Vagina (tissue), 2 donors: ENCODE measurements at places on chromosomes 1 and 21. TPM values are rescaled to one million over a fixed set of nuclear protein-coding genes. Genes with fewer than 3 reads are reported as not detected.
A peak's percentile ranks its signal among the peaks of the same experiment; 100 is the strongest.

DNA sequence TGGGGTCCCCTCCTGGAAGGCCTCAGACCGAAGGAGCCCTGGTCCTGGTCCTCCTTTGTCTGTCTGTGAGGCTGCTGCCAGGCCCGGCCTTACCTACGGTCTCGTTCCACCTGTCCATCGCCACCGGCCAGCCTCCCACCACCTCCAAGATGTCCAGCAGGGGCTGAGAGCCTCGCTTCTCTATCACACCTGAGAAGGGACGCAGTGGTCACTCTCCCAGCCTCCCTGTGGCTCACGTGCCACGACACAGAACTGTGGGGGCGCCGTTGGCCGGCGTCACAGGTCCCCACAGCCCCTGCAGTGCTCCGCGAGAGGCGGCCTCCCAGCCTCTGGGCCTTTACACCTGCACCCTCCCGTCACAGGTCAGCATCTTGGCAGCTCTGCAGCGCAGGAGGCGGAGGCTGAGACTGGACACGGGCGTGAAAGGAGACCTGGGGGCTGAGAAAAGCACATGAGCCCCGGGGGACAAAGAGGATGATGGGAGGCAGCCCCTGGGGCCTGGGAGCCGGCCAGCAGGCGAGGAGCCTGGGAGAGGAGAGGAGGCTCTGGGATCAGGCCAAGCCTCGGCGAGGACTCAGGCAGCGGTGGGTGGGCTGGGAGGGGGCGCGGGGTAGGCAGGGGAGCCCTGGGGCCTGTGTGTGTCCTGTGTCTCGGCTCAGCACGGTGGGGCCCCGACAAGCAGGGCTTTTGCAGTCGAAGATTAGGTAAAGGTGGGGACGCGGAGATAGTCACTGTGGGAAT is 20.5 kb downstream of the PRXL2B start:
- no peak overlapping the region for H3K4me3 ChIP-seq
- no peaks in the 10 kb centered on the region for H3K36me3 ChIP-seq
- no peak for DNase-seq
- peaks cover 4% of the 10 kb centered on the region for H3K4me1 ChIP-seq

DNA sequence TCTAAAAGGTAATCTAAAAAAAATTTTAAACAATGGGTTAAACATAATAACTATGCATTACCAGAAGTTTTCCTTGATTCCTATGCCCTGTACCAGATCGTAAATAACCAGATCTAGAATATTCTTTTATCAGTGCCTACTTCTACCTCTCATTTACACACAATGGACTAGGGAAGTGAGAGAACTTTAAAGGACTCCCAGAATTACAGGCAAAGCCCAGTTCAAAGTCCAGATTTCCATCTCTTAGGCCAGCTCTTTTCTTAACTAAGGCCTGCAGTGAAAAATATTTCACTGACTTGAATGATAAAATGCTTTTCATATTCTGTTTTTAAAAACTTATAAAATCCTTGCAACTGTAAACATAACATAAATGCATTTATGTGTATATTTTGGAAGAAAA is 32.6 kb downstream of the ESRRG start:
- H3K27ac ChIP-seq: no peak overlapping the region
- DNase-seq: no peak
- no peak overlapping the region for H3K4me3 ChIP-seq
- H3K36me3 ChIP-seq: no peaks in the 10 kb centered on the region

- H3K4me3 ChIP-seq: peak within 1 kb of the TSS; percentile 70
- peak within 1 kb of the TSS; percentile 97 for H3K27ac ChIP-seq
- H3K4me1 ChIP-seq: peaks cover 47% of the 10 kb centered on the region
- no peaks in the 10 kb centered on the region for H3K27me3 ChIP-seq
- peaks cover 8% of the 10 kb centered on the region for H3K36me3 ChIP-seq
Observed at GRCh38 chr1:162561616-162562469, at the start of gene UAP1. TSS of gene UAP1 (plus strand) at chr1:162561722. CDS start at chr1:162566069, 4,347 bp downstream.

DNA sequence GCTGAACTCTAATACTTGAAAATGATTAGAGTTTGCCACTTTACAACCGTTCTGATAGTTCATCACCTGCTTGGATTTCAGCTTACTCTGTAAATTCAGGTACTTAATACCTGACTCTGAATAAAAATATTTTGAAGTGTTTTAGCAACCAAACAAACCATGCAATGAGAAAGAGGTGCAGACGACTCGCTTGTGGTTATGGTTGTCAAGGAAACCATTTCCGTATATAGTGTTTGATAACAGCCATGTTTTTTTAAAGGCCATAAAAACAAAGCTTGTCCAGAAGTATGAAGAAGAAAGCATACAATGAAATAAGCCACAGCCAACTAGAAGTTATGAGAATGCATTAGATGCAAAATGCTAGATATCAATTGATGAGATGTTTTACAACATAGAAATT is 167.2 kb upstream of the HMCN1 start:
- no peak overlapping the region for H3K4me3 ChIP-seq
- DNase-seq: no peak
- H3K36me3 ChIP-seq: no peaks in the 10 kb centered on the region
- H3K27me3 ChIP-seq: no peaks in the 10 kb centered on the region
- H3K27ac ChIP-seq: no peak overlapping the region
- no peaks in the 10 kb centered on the region for H3K4me1 ChIP-seq

DNA sequence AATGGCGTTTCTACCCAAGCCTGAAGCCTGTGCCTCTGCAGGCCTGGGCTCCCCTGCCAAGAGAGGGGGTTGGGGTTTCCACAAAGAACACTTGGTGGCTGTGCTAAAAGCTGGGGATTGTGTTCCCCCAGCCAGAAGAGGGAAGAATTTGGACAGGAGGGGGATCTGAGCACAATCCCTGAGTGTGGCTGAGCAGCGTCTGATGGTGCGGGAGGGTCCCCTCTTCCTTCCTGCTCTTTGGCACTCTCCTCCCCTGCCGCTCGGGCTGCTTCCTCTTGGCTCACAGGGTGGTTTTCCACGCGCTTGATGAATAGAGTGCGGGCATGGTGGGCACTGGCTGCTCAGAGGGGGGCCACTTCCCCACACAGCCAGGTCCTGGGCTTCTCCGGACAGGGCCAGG is 3.7 kb downstream of the GPR37L1 start:
- H3K27me3 ChIP-seq: no peaks in the 10 kb centered on the region
- no peak overlapping the region for H3K4me3 ChIP-seq
- H3K4me1 ChIP-seq: peaks cover 34% of the 10 kb centered on the region
- no peaks in the 10 kb centered on the region for H3K36me3 ChIP-seq

GRCh38 chr1:114080511-114081436 is 72.9 kb downstream of the SYT6 start:
- H3K4me3 ChIP-seq: no peak overlapping the region
- no peak overlapping the region for H3K27ac ChIP-seq
- no peaks in the 10 kb centered on the region for H3K27me3 ChIP-seq
- DNase-seq: no peak
- no peaks in the 10 kb centered on the region for H3K36me3 ChIP-seq

DNA sequence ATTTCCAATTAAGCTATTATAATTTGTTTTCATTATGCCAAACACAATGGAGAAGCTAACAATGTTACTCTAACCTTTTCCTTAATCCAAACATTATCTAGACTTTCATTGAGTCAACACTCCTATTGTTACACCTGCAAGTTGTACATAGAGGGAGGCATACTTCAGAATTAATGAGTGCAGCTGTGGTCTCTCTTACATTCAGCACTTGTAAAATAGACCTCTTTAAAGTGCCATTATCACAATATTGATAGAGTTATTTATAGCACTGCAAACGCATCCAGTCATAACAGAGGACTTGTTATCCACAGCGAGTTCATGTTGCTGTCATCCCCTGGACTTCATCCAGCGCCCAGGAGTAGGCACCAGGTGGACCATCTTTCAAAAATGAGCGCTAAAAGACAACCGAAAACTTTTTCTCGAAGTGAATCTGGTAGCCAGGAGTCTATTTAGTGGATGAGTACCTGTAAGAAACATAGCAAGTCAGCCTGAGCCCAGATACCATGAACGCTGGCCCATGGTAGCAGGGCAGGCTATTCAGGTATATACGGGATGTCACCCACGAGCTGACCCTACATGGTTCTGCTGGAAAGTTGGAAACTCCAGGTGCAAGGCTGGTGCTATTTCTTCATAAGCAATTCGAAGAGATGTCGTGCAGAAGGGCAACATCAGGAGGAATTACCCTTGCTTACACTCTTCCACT is 70.6 kb upstream of the NFIA start:
- H3K4me3 ChIP-seq: no peak overlapping the region
- no peak overlapping the region for H3K27ac ChIP-seq
- H3K27me3 ChIP-seq: no peaks in the 10 kb centered on the region
- no peak for DNase-seq
- H3K36me3 ChIP-seq: no peaks in the 10 kb centered on the region
- H3K4me1 ChIP-seq: no peaks in the 10 kb centered on the region

DNA sequence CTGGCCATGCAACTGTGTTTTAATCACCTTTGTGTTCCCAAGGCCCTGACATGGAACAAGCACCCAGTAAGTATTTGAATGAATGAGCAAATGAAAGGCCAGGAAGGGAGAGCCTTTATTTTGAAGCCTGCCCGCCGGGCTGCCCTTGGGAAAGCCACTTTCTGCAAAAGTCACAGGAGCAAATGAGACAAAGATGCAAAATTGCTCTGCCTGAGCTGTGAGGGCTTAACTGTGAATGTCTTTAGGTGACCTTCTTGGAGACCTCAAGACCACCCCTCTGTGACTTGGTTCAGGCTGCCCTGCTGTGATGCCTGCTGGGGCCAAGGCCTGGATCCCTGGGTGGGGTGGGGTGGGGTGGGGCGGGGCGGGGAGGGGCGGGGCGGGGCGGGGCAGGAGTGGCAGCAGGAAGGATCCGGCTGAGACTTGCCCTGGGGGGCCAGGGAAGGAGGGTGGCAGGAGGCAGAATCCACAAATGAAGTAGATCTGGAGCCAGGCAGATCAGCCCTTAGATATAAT is 54.0 kb downstream of the RUNX3 start:
- peak; percentile 67 for DNase-seq
- no peaks in the 10 kb centered on the region for H3K36me3 ChIP-seq
- no peak overlapping the region for H3K27ac ChIP-seq
- no peaks in the 10 kb centered on the region for H3K27me3 ChIP-seq

GRCh38 chr1:162966613-162967012 is 102.5 kb upstream of the RGS4 start:
- no peaks in the 10 kb centered on the region for H3K27me3 ChIP-seq
- H3K27ac ChIP-seq: no peak overlapping the region
- no peaks in the 10 kb centered on the region for H3K4me1 ChIP-seq
- no peak for DNase-seq
- no peaks in the 10 kb centered on the region for H3K36me3 ChIP-seq

DNA sequence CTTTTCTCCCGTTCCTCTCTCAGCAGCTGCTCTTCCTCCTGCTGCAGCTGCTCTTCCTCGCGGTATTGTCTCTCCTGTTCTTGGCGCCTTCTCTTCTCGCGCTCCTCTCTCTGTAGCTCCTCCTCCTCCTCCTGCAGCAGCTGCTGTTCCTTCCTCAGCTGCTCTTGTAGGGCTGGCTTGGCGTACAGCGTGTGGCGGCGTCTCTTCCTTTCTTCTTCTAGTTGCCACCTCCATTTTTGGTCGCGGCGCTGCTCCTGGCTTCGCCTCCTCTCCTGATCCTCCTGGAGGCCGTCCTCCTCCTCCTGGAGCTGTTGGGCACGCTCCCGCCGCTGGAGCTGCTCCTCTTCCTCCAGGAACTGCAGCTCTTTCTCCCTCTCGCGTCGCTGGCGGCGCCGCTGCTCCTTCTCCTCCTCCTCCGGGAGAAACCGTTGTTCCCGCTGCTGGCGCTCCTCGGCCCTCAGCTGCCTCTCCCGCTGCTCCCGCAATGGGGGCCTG is 4.8 kb downstream of the TCHH start:
- no peak for DNase-seq
- H3K4me3 ChIP-seq: peak overlapping the region; percentile 33
- no peak overlapping the region for H3K27ac ChIP-seq
- peaks cover 12% of the 10 kb centered on the region for H3K27me3 ChIP-seq
- peaks cover 40% of the 10 kb centered on the region for H3K4me1 ChIP-seq

DNA sequence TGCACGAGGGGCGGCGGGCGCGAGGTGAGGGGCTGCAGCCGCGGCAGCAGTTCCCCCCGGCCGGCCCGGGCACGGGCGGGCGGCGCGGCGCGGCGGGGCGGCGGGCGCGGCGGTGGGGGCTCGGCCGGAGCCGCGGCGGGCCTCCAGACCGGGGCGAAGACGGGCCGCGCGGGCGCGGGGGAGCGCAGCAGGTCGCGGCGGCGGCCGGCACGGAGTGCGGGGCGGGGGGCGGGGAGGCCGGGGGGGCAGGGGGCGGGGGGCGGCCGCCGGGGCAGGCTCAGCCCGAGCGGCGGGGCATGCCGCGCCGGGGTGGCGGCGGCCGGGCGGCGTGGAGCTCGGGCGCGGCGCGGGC is 311 bp downstream of the IRF2BP2 start:
- no peaks in the 10 kb centered on the region for H3K27me3 ChIP-seq
- peaks cover 55% of the 10 kb centered on the region for H3K4me1 ChIP-seq
- H3K27ac ChIP-seq: peak overlapping the region; percentile 100
- peaks cover 22% of the 10 kb centered on the region for H3K36me3 ChIP-seq

- no peaks in the 10 kb centered on the region for H3K36me3 ChIP-seq
- no peaks in the 10 kb centered on the region for H3K27me3 ChIP-seq
- H3K4me3 ChIP-seq: no peak overlapping the region
- DNase-seq: peak; percentile 64
- no peak overlapping the region for H3K27ac ChIP-seq
Observed at GRCh38 chr1:53345996-53346813, 18.3 kb upstream of the LRP8 start.

GRCh38 chr1:166488327-166488726 is 321.5 kb upstream of the FAM78B start:
- H3K4me1 ChIP-seq: peaks cover 11% of the 10 kb centered on the region
- H3K27ac ChIP-seq: no peak overlapping the region
- no peak for DNase-seq
- no peaks in the 10 kb centered on the region for H3K36me3 ChIP-seq

DNA sequence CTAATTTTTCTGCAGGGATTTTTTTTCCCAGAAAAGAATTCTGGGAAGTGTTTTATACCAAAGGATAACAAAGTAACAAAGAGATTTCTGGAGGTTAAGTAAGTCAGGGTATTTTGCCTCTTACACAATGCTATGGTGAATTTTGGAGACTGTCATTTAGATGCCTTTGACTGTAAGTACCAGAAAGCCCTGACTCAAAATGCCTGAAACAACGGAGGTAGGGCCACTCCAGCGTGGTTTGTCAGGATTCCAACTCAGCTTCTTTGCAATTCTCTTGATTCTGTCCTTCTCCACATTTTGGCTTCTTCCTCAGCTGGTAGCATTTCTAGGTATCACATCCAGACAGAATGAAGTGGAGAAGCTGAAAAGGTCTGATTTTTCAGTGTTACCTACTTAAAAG is 106.5 kb downstream of the UCHL5 start:
- no peak for DNase-seq
- no peaks in the 10 kb centered on the region for H3K36me3 ChIP-seq
- H3K27ac ChIP-seq: no peak overlapping the region
- H3K4me3 ChIP-seq: no peak overlapping the region
- H3K4me1 ChIP-seq: no peaks in the 10 kb centered on the region
- no peaks in the 10 kb centered on the region for H3K27me3 ChIP-seq

- no peaks in the 10 kb centered on the region for H3K27me3 ChIP-seq
- no peaks in the 10 kb centered on the region for H3K4me1 ChIP-seq
- H3K36me3 ChIP-seq: no peaks in the 10 kb centered on the region
- no peak overlapping the region for H3K27ac ChIP-seq
- no peak for DNase-seq
- H3K4me3 ChIP-seq: no peak overlapping the region
Observed at GRCh38 chr1:154295408-154296235, 23.2 kb downstream of the HAX1 start.

GRCh38 chr1:66788231-66788939 is 12.7 kb downstream of the INSL5 start:
- no peaks in the 10 kb centered on the region for H3K36me3 ChIP-seq
- no peaks in the 10 kb centered on the region for H3K27me3 ChIP-seq
- H3K27ac ChIP-seq: no peak overlapping the region
- DNase-seq: no peak
- no peak overlapping the region for H3K4me3 ChIP-seq
- no peaks in the 10 kb centered on the region for H3K4me1 ChIP-seq

- H3K27ac ChIP-seq: no peak overlapping the region
- H3K4me1 ChIP-seq: peaks cover 25% of the 10 kb centered on the region
Observed at GRCh38 chr1:8629241-8630091, 188.0 kb downstream of the RERE start.

The HSPA6 gene
- 0.98 TPM for total RNA-seq

The NTNG1 gene
- 6.6 TPM for total RNA-seq

The SPRR2E gene
- total RNA-seq: 11.8 TPM

The LMNA gene
- total RNA-seq: 436 TPM

The CFAP298 gene
- 22.1 TPM for total RNA-seq
